ENCODE measurements at places on chromosomes 11 and 22. TPM values are rescaled to one million over a fixed set of nuclear protein-coding genes. Genes with fewer than 3 reads are reported as not detected.

DNA sequence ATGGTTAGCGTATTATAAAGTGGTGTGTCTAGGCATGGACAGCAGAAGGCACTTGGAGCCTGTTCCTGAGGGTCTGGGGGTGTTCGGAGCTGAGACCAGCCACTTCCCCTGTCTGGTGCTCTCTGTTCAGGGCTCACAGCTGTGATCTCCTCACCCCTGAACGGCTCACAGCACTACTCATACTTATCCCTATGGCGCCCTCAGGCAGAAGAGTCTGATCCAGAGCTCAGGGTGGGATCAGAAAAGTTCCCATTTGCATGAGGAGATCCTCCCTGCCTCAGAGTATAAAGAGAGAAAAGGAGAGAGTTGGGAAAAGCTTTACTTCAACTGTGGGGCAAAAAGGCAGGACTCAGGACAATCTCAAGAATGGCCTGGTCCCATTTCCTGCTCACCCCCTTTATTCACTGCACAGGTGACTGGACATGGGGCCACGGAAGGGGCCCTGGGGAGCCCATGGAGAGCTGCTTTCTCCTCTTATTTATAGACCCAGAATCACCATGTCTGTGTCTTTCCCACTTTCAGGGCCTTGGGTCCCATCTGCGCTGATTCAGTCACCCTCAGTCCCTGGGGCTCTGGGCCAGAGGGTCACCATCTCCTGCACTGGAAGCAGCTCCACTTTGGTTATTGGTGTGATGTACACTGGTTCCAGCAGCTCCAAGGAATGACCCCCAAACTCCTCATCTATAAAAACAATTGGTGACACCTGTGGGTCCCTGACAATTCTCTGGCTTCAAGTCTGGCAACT lies 97.0 kb upstream of the TOP3B start:
- DNase-seq: no peak

DNA sequence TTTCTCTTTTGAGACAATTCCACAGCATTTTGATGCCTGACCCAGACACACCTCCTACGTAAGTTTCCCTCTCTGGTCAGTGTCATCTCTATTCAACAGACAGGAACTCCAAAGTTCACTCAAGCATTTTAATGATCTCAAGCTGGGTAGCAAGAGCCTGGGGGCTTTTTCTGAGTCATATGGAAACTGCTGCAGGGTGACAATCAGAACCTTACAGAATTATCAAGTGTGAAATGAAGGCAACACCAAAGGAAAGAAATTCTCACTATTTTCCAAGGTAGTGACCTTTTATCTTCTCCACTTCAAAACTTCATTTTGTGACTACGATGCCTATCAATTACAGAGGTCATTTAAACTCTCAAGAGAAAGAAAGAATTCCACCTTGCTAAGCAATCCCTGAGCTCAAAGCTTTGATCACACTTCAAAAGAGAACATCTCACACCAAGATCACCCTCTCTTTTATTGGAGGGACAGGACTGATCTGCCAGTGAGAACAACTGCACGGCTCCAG lies 229.0 kb upstream of the ZC3H12C start:
- no peak for DNase-seq

DNA sequence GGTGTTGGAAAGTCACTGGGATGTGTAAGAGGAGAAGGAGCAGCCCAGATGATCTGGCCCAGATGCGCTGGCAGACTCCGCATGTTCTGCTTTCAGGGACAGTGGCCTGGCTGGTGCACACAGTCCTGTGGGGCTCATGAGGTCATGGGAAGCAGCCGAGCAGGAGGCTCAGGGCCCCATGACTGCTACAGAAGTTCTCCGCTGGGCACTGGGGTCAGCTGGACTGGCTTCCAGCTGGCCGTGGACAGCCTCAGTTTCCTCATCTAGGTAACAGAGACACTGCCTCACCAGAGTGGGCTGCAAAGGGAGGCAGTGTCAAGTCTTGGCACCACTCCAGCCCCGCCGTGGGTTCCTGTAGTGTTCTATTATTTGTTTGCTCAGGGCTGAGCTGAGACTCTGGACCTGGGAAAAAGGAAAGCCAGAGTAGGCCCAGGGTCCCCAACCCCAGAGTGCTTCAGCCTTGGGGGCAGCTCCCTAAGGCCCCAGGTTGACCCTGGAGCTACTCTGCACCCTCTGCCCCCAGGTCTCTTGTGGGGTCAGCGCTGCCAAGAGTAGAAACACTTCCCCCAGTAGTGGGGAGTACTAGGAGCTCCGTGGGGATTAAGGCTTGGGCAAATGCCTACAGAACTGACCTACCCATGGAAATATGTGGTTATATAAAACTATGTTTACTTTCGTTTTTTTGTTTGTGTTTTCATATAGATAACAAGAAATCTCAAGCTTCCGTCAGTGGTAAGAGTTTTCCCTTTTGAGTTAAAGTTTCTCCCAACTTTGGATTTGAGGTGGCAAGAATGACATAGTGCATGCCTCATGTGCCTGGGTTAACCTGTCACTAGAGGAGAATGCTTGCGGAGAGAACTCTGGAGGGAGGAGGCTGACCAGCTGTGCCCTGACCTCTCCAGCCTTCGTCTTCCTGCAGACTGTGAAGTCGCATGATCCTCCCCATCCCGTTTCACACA lies 45.3 kb downstream of the MED15 start:
- DNase-seq: peak; percentile 68

DNA sequence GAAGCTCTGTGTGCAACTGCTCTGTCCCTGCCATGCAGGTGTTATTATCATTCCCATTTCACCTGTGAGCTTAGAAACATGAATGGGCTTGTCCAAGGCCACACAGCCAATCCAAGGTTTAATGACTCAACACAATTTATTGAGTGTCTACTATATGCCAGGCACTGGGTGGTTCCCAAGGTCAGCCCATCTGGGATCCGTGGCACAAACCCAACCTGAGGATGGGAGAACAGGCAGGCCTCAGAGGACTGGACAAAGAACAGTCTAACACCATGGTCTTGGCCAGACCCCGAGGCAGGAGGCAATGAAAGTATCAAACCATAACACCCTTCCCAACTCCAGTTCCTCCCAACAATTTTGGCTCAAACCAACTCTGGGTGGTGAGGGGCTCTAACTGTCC lies 15.7 kb downstream of the SPATA19 start:
- DNase-seq: no peak

- no peak for DNase-seq
These were observed 8.8 kb downstream of the RRAS2 start for GRCh38 chr11:14350215-14350614.

DNA sequence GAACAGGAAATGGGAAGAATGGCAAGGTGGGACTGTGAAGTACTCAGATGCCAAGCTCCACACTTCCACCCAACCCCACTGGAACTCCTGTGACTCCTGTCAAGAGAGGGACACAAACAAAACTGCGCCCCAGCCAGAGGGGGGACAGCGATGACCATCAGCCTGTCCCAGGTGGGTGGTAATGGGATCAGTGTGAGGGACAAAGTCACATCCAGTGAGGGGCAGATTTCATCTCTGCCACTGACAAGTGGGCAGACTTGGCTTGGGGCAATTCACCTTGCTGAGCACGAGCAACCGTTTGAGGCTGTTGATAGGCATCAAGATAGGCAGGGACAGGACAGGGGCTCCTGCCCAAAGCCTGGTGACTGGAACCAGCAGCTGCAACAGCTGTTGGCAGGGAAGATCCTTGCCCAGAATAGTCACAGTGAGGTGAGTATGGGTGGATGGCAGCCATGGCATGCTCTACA lies 105.4 kb upstream of the PITPNB start:
- no peak for DNase-seq

DNA sequence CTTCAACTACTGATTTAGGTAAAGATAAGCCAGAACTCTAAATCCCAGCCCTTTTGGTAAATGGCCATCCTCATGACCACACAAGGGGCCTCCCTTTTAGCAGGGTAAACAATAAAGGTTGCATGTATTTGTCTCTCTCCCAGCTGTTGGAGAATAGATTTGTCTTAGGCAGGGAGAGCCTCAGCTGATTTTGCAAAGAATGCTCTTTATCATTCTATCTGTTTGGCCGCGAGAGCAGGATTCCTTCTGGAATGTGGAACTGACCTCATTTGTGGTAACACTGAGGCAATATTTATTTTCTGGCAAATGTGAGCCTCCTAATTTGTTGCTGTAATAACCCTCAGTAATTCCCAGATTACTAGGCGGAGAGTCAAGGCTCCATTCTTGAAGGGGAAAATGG lies 15.3 kb downstream of the PTS start:
- DNase-seq: peak; percentile 97

DNA sequence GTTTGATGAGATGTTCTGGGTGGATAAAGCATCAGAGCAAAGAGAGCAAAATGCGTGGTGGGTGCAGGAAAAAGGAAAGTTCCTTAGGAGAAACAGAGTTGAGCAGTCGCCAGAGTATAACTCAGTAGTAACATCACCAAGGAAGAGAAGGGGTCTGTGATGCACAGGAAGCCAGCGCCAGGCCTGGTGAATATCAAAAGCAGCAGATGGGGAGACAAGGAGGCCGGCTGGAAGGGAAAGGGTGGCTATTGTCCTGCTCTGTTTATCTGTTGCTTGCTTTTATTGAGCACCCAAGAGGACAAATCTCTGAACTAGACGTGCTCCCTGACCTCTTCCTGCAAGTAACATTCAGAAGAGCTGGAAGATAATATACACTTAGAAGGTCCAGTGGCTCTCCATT lies 52.7 kb upstream of the GRAMD1B start:
- no peak for DNase-seq

Gene CTSW
- not detected for total RNA-seq

Gene PLAAT4
- 16.6 TPM for total RNA-seq

Gene PIWIL4
- total RNA-seq: 2.7 TPM

Gene BBOX1
- not detected for total RNA-seq

Gene TXNRD2
- total RNA-seq: 16.4 TPM
